ENCODE measurements at places on chromosomes 4 and X.

- H3K27ac ChIP-seq = no peak overlapping the region
- H3K27me3 ChIP-seq = no peaks in the 10 kb centered on the region
- no peaks in the 10 kb centered on the region for H3K4me1 ChIP-seq
- H3K36me3 ChIP-seq = no peaks in the 10 kb centered on the region
Observed at GRCh38 chrX:100299559-100299958, 110.5 kb downstream of the PCDH19 start.

DNA sequence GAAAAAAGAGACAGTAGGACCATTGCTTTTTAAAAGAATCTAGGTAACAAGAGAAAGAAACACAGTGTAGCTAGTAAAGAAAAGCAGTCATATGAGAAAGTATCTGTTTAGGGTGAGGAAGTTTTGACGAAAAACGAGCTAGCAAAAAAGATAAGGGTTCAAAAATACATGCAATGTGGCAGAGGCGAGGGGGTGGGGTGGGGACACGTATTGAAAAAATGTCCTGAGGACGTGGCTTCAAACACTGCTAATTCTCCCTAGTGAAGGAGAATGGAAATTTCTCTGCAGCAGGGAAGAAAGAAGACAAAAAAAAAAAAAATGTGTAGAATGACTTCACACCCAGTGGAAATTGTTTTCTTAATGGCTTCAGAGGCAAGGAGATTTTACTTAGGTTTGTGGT, 856.4 kb upstream of the INTU start:
- no peaks in the 10 kb centered on the region for H3K36me3 ChIP-seq
- no peak for DNase-seq
- H3K4me3 ChIP-seq = no peak overlapping the region
- no peaks in the 10 kb centered on the region for H3K27me3 ChIP-seq

DNA sequence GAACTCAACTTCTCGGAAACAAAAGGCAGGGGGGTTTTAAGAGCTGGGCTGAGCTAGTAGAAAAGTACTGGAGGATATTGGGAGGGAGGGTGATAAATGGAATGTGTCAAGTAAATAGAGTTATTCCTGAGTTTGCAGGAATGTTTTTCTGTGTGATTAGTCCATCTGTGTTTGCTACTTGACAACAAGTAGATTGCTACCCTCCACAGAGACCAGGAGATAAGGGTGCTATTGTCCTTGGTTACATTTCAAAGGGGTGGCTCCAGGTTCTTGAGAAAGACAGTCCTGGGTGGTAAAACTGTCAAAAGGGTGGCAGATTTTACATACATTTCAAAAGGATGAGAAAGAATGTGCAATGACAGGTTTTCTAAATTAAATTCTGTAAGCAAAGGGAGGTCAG, 181.2 kb upstream of the PPP3CA start:
- H3K27ac ChIP-seq = no peak overlapping the region
- H3K4me3 ChIP-seq = no peak overlapping the region
- no peaks in the 10 kb centered on the region for H3K36me3 ChIP-seq
- H3K4me1 ChIP-seq = no peaks in the 10 kb centered on the region
- no peaks in the 10 kb centered on the region for H3K27me3 ChIP-seq
- DNase-seq = no peak

DNA sequence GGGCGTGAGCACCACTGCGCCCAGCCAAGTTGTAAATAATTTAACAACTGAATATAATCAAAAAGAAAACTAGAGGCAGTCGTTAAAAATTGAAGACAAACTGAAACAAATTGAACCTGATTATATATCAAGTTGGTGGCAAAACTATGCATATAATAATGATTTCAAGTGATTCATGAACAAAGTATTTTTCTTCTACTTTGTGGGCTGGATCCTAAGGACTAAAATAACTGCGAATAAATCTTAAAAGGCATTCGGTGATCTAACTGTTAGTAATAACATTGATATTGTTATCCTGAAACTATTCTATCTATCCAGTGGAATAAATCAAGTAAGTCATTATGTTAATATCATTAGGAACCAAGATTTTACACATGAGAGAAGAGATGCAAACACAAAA, 21.2 kb upstream of the USP9X start:
- H3K27ac ChIP-seq = no peak overlapping the region
- H3K4me3 ChIP-seq = no peak overlapping the region
- no peaks in the 10 kb centered on the region for H3K36me3 ChIP-seq
- DNase-seq = no peak

DNA sequence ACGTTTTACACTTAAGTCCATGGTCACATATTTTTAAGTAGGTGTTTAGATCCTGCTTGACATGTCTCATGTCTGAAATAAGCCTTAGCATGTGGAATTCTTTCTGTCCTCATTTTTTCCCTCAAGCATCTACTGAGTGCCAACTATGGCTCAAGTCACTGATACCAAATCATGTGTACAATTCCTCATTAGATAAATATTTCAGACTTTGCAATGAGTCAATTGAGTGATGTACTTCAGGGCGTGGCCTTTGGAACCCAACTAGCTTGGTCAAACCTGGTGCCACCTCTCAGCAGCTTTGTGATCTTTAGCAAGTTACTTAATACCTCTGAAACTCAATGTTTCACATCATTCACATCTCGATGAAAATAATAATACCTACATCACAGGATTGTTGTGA, 12.6 kb upstream of the JADE1 start:
- DNase-seq = no peak
- peaks cover 3% of the 10 kb centered on the region for H3K36me3 ChIP-seq
- no peaks in the 10 kb centered on the region for H3K4me1 ChIP-seq
- H3K27ac ChIP-seq = no peak overlapping the region
- no peaks in the 10 kb centered on the region for H3K27me3 ChIP-seq
- no peak overlapping the region for H3K4me3 ChIP-seq

GRCh38 chr4:55742655-55743202, 76.9 kb upstream of the EXOC1L start:
- no peaks in the 10 kb centered on the region for H3K27me3 ChIP-seq
- H3K36me3 ChIP-seq = no peaks in the 10 kb centered on the region
- H3K4me1 ChIP-seq = no peaks in the 10 kb centered on the region
- H3K27ac ChIP-seq = no peak overlapping the region
- no peak for DNase-seq

- no peaks in the 10 kb centered on the region for H3K27me3 ChIP-seq
- no peak overlapping the region for H3K27ac ChIP-seq
- no peak for DNase-seq
- H3K36me3 ChIP-seq = no peaks in the 10 kb centered on the region
- no peaks in the 10 kb centered on the region for H3K4me1 ChIP-seq
Observed at GRCh38 chr4:141306331-141306730, 85.6 kb downstream of the ZNF330 start.

- no peak for DNase-seq
- H3K4me1 ChIP-seq = no peaks in the 10 kb centered on the region
- H3K4me3 ChIP-seq = no peak overlapping the region
- no peak overlapping the region for H3K27ac ChIP-seq
- H3K36me3 ChIP-seq = no peaks in the 10 kb centered on the region
- peaks cover 19% of the 10 kb centered on the region for H3K27me3 ChIP-seq
Observed at GRCh38 chrX:153888344-153888743, 2.4 kb upstream of the L1CAM start.

- no peak overlapping the region for H3K4me3 ChIP-seq
- no peaks in the 10 kb centered on the region for H3K27me3 ChIP-seq
- no peak for DNase-seq
- H3K4me1 ChIP-seq = no peaks in the 10 kb centered on the region
- H3K27ac ChIP-seq = no peak overlapping the region
Observed at GRCh38 chrX:108447303-108447702, 7.7 kb downstream of the COL4A5 start.

DNA sequence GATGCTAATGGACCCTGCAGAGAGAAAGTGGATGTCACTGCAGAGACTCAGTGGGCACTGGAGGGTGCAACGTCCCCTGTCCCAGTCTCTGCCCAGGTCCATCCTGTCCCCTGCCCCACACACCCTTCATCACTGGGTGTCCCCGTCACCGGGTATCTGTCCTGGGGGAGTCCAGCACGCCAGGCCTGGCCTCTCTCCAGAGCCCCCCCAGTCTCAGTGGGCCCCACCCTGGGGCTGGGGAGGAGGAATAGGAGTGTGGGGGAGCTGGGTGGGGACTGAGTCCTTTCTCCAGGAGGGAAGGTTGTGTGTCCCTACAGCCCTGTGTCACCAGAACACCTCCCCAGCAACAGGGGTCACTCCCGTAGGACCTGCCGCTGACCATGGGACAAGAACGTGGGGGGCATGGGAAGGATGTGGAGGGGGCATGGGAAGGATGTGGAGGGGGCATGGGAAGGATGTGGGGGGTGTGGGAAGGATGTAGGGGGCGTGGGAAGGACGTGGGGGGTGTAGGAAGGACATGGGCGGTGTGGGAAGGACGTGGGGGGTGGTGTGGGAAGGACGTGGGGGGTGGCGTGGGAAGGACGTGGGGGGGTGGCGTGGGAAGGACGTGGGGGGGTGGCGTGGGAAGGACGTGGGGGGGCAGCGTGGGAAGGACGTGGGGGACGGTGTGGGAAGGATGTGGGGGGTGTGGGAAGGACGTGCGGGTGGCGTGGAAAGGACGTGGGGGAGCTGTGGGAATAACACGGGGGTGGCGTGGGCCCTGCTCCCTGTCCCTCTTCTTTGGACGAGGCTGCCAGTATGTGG, 21.0 kb upstream of the SPON2 start:
- no peaks in the 10 kb centered on the region for H3K27me3 ChIP-seq
- DNase-seq = peak; percentile 35
- H3K4me3 ChIP-seq = no peak overlapping the region
- peak overlapping the region; percentile 93 for H3K27ac ChIP-seq

GRCh38 chr4:110733901-110734300, 111.0 kb upstream of the PITX2 start:
- no peak overlapping the region for H3K4me3 ChIP-seq
- no peak for DNase-seq
- H3K36me3 ChIP-seq = no peaks in the 10 kb centered on the region
- H3K27me3 ChIP-seq = no peaks in the 10 kb centered on the region

GRCh38 chr4:74777531-74777930, 16.8 kb downstream of the BTC start:
- no peaks in the 10 kb centered on the region for H3K36me3 ChIP-seq
- H3K27me3 ChIP-seq = no peaks in the 10 kb centered on the region
- H3K4me3 ChIP-seq = no peak overlapping the region
- H3K27ac ChIP-seq = no peak overlapping the region

- H3K27me3 ChIP-seq = no peaks in the 10 kb centered on the region
- H3K4me3 ChIP-seq = no peak overlapping the region
- no peaks in the 10 kb centered on the region for H3K36me3 ChIP-seq
- H3K4me1 ChIP-seq = no peaks in the 10 kb centered on the region
Observed at GRCh38 chr4:124936427-124936826, 223.9 kb upstream of the ANKRD50 start.

DNA sequence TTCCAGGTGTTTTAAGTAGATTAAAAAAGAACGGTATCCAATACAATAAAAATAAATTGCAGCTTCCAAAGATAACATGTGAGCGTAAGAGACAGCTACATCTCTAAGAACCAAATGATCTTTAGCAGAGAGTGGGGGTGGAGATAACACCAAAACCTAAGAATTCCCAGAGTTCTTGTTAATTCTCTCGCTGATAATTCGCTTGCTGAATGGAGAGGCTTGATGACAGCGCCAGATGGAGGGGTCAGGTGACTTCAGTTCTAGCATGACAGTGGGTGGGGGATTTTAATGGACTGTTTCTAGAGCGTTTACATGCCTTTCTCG, 2.3 kb downstream of the CLCN4 start:
- DNase-seq = no peak
- no peak overlapping the region for H3K27ac ChIP-seq
- H3K27me3 ChIP-seq = peaks cover 7% of the 10 kb centered on the region
- no peaks in the 10 kb centered on the region for H3K36me3 ChIP-seq
- no peaks in the 10 kb centered on the region for H3K4me1 ChIP-seq

DNA sequence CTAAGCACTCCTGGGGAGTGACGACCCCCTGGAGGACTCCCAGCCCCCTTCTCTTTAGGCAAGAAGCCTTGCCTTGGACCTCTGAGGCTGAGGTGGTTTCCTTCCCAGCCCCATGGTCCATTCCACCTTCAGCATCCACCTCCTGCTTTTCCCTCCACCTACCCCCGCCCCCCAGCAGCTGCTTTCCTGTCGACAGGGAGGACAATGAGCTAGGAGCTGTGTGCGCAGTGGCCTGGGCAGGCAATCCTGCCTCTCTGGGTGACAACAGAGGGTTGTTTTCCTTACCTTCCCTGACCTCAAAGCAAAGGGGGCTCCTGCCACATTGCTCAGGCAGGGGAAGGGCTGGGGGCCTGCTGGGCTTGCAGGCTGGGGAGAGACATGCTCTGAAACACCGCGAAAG, 123.5 kb downstream of the BCOR start:
- no peak overlapping the region for H3K27ac ChIP-seq
- no peaks in the 10 kb centered on the region for H3K4me1 ChIP-seq
- no peak overlapping the region for H3K4me3 ChIP-seq
- H3K36me3 ChIP-seq = no peaks in the 10 kb centered on the region
- DNase-seq = no peak

- H3K27me3 ChIP-seq = no peaks in the 10 kb centered on the region
- no peak overlapping the region for H3K4me3 ChIP-seq
- peak overlapping the region; percentile 24 for H3K27ac ChIP-seq
- no peaks in the 10 kb centered on the region for H3K4me1 ChIP-seq
- no peak for DNase-seq
Observed at GRCh38 chr4:57053508-57053907, 56.7 kb downstream of the IGFBP7 start.

- no peaks in the 10 kb centered on the region for H3K36me3 ChIP-seq
- H3K27me3 ChIP-seq = no peaks in the 10 kb centered on the region
- DNase-seq = no peak
- H3K27ac ChIP-seq = no peak overlapping the region
- no peak overlapping the region for H3K4me3 ChIP-seq
Observed at GRCh38 chr4:152828122-152828521, 48.4 kb downstream of the ARFIP1 start.

- H3K27ac ChIP-seq = no peak overlapping the region
- no peak overlapping the region for H3K4me3 ChIP-seq
- no peaks in the 10 kb centered on the region for H3K36me3 ChIP-seq
- no peaks in the 10 kb centered on the region for H3K27me3 ChIP-seq
- no peaks in the 10 kb centered on the region for H3K4me1 ChIP-seq
- no peak for DNase-seq
Observed at GRCh38 chrX:154002215-154002719, 17.4 kb downstream of the IRAK1 start.

DNA sequence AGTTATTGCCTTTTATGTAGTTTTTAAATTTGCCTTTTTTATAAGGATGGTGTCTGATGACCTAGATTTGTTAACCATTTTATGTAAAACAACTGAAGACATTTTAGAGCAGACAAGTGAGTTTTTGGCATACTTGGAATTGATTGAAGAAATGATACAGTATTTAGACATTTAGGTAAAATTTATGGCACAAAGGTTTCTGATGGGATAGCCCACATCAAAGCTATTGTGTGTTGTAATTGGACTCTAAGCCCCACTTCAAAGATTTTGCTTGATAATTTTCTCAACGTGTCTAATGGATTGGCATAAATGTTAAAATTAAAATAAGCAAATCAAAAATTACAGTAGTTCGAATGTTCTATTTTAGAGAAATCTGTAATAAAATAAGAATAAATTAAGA, 17.6 kb downstream of the EPGN start:
- DNase-seq = no peak
- H3K4me1 ChIP-seq = no peaks in the 10 kb centered on the region

- H3K4me3 ChIP-seq = no peak overlapping the region
- no peak for DNase-seq
- H3K27me3 ChIP-seq = no peaks in the 10 kb centered on the region
- no peak overlapping the region for H3K27ac ChIP-seq
- H3K4me1 ChIP-seq = no peaks in the 10 kb centered on the region
- H3K36me3 ChIP-seq = no peaks in the 10 kb centered on the region
Observed at GRCh38 chr4:6008766-6009385, 9.4 kb downstream of the C4orf50 start.

- DNase-seq = no peak
- no peaks in the 10 kb centered on the region for H3K36me3 ChIP-seq
- no peaks in the 10 kb centered on the region for H3K4me1 ChIP-seq
- H3K27ac ChIP-seq = no peak overlapping the region
- H3K4me3 ChIP-seq = no peak overlapping the region
- no peaks in the 10 kb centered on the region for H3K27me3 ChIP-seq
Observed at GRCh38 chr4:85883180-85883579, 408.2 kb downstream of the ARHGAP24 start.

All from uterus (tissue), 4 donors.